Anterior cingulate cortex (tissue), 58 donors: ENCODE measurements at places on chromosomes 12 and 14.

DNA sequence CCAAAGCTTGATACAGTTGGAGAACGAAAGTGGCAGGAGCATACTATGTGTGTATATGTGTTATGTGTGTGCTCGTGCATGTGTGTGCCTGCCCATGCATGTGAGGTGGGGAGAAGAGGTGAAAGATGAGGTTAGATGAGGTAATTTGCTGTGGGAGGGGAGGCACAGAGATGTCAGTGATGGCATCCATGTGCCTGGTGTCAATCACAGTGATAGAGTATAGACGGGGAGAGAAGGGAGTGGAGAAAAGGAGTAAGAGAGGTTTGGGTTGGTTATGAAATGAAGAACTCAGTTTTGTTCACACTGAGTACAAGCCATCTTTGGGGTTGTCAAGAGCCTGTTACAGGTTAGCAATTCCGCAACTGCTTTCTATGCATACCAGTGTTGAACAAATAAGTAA lies 14.6 kb upstream of the NYNRIN start:
- DNase-seq = no peak

DNA sequence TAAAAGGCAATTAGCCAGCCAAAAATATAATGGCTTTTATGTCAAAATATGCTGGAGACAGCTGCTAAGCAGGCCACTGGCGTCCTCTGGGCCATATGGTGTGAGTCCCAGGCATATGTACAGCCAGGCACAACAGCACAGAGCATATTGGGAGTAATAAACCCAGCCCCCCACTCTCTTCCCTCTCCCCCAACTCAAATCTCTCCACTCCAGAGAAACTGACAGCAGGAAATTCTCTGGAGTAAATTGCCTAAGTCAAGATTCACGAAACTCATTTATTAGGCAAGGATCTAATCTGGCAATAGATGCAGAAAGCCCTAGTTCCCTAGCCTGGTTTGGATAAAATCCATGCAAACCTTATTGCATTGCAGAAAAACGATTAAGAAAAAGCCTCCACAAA lies 147.9 kb upstream of the SEL1L start:
- no peak for DNase-seq

DNA sequence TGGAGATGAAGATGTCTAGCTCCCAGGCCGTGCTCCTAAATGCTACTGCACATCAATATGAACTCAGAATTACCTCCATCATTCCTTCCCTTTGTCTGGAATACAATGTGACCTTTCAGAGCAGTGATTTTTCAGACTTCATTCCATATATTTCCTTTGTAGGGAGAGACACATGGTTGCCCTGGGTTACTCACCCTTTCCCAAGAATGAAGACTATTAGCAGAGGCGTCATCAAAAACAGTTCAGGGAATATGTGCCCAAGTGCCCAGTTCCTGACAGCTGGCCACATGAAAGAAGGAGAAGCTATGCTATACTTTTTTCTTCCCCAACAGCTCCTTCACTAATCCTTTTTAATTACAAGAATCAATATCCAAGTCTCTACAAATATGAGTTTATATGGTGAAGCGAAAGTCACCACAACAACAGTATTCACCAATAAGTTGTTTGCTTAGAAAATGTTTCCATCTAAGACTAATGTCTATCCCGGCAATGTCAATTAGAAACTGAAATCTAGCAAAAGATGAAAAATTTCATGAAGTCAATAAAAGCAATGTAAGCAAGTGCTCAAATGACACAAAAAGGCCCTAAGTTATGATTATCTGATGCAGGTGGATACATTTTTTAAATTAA lies 17.8 kb downstream of the NELL2 start:
- no peak for DNase-seq

- DNase-seq = no peak
Observed at GRCh38 chr12:110737532-110737931, 5.2 kb downstream of the PPP1CC start.

DNA sequence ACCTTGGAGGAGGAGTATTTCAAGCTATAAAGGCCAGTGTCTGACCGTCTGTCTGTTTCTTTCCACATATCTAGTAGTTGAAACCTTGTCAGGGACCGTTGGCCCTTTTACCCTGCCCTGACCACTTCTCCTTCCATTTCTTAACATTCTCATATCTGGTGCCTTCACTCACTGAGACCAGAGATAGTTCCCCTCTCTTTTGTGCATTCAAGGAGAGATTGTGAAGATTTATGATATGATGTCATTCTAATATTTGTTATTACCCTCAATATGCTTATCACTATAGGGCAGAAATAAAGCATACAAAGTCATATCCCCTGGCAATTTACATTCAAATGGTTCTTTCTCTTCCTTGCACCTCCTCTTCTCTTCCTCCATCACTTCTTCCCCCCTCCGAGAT lies 83.3 kb downstream of the PLXNC1 start:
- DNase-seq = no peak

GRCh38 chr12:94255428-94255827 lies 107.1 kb downstream of the PLXNC1 start:
- no peak for DNase-seq

DNA sequence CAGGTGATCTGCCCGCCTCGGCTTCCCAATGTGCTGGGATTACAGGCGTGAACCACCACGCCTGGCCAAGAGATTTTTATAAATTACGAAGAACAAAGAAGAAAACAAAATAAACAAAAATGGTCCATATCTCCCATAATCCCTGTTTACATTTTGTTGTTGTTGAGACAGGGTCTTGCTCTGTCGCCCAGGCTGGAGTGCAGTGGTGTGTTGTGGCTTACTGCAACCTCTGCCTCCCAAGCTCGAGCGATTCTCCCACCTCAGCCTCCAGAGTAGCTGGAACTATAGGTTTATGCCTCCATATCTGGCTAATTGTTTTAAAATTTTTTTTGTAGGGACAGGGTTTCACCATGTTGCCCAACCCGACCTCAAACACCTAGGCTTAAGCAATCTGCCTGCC lies 156.1 kb downstream of the ZNF664 start:
- no peak for DNase-seq

DNA sequence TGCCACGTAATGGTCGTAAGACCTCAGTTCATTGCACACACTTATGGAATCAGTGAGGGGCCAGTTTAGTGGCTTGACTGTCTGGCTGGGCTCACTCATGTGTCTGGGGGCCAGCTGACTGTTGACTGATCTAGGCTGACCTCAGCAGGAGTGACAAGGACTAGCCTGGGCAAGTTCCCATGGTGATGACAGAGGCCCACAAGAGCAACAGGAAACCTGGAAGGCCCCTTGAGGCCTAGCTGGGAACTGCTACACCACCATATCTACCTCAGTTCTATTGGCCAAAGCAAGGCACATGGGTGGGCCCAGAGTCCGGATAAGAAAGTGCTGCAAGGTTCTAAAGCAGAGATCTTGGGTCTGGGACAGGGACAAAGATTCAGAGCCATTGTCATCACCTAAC lies 21.3 kb upstream of the RFLNA start:
- no peak for DNase-seq

- DNase-seq = no peak
Observed at GRCh38 chr14:98926801-98927200, 345.2 kb downstream of the BCL11B start.

DNA sequence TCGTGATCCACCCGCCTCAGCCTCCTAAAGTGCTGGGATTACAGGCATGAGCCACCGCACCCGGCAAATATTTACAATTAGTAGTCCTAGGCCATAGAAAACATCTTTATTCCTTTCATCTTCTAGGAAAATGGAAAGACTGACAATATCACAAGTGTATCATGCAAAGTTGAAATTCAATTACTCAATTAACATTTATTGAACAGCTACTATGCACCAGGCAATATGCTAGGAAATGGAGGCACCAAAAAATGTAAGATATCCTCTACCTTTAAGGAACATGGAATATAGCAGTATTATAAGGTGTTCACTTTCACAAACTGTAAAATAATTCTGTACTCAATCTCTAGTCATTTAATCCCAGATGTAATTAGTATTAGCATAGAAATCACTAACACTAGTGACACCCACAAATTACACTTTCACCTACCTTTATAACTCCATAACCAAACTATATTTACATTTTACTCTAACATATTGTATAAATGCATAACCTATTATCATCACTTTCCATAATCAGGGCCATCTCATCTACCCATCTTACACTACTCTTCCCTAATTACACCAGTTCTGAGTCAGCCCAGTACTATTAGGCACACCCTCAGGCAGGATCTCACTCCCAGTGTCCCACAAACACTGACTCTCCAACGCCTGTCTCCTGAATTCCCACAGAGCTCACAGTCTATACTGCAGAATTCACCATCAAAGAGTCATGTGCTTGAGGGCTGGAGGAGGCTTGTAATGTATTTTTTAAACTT lies 10.4 kb downstream of the CORO1C start:
- no peak for DNase-seq

- no peak for DNase-seq
Observed at GRCh38 chr14:70029296-70030132, 150.3 kb downstream of the SMOC1 start.

DNA sequence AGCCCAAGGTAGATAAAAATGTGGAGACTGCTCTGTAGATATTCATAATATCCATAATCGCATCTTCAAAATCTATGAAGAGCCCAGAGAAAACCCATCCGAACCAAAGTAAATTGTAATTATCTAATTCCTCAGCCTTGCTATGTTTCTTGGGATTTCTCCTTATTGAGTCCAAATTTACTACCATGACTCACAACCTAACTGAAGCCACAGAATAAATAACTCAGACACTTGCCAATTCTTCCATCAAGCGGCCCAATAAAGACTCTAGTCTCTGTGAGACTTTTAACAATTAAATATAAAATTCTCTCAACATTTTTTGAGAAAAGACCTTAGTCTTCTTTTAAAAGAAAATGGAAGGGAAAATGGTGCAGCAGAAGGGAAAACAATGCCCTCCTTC lies 409.8 kb downstream of the DAD1 start:
- no peak for DNase-seq

- DNase-seq = peak; percentile 44
Observed at GRCh38 chr12:56358836-56359532, 923 bp downstream of the STAT2 start.

- no peak for DNase-seq
Observed at GRCh38 chr14:50524060-50524459, 8.3 kb downstream of the MAP4K5 start.

GRCh38 chr12:95380997-95381786 lies 92.8 kb upstream of the METAP2 start:
- no peak for DNase-seq
